ENCODE measurements at places on chromosomes 4 and X.

- DNase-seq = no peak
Observed at GRCh38 chrX:154476821-154477220, 2.3 kb downstream of the LAGE3 start.

GRCh38 chrX:153397256-153397960 lies 3.7 kb downstream of the PNMA6E start:
- no peak for DNase-seq

DNA sequence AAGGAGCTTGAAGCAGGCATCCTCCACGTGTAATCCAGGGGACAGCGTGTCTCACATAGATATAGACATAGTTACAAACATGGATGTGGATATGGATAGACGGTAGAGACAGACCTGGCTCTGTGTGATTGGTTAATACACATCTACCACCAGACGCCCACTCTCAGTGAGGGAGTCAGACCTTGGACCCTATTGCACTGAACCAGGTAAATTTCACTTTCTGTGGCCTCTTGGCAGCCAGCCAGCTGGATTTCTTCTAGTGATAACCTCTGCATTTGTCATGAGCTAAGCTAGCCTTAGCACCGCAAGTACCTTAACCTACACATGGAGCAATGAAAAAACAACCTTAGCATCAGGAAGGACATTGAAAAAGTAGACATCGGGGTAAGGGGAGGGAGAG lies 79.2 kb upstream of the ACSL4 start:
- no peak for DNase-seq

- no peak for DNase-seq
Observed at GRCh38 chr4:178148106-178148505, 705.9 kb upstream of the AGA start.

- DNase-seq = no peak
Observed at GRCh38 chr4:94216394-94216793, 8.7 kb downstream of the SMARCAD1 start.

DNA sequence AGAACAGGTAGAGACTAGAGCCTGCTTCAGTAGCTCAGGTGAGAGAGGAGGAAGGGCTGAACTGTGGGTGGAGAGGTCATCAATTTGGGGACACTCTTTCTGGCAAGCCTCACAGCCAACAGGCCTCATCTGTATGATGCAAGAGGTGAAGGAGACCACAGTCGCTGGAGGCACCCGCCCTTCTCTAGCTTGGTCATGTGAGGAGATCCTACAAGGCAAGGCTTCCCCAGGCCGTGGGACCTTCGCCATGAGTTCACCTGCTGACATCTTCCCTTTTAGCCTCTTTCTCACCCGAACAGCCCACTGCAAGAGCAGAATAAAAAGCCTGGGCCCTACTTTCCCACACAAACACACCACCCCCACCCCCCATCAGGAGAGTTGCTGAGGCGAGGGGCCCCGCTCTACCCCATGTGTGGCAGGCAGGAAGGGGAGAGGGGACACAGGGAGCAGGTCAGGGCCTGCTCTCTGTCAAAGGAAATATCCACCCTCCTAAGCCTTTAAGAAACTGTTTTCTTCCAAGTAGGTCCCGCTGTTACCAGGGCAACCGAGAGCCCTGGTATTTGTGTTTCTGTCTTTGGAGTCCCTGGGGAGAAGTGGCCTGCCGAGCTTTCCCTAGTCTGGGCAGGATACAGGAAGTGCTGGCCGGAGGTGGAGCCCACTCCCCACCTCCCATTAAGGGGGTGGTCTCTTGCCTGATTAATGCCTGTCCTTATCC lies 8.1 kb downstream of the RTL5 start:
- DNase-seq = no peak

Data from activated T-helper 2 cell treated with anti-CD3 and anti-CD28 coated beads, Interferon-gamma antibody, Interleukin-2, Interleukin-4, amounts not matched to agents 10 μg/mL and 5 μg/mL and 100 μg/mL, durations not matched to agents 14 hours and 24 hours and 36 hours (primary cell).